ENCODE measurements at places on chromosomes 5 and 9.

- DNase-seq, result no peak
Measured at GRCh38 chr5:102545175-102545574, 46.4 kb upstream of the SLCO6A1 start.

GRCh38 chr5:41797662-41798061, 72.6 kb downstream of the OXCT1 start:
- no peak for DNase-seq

DNA sequence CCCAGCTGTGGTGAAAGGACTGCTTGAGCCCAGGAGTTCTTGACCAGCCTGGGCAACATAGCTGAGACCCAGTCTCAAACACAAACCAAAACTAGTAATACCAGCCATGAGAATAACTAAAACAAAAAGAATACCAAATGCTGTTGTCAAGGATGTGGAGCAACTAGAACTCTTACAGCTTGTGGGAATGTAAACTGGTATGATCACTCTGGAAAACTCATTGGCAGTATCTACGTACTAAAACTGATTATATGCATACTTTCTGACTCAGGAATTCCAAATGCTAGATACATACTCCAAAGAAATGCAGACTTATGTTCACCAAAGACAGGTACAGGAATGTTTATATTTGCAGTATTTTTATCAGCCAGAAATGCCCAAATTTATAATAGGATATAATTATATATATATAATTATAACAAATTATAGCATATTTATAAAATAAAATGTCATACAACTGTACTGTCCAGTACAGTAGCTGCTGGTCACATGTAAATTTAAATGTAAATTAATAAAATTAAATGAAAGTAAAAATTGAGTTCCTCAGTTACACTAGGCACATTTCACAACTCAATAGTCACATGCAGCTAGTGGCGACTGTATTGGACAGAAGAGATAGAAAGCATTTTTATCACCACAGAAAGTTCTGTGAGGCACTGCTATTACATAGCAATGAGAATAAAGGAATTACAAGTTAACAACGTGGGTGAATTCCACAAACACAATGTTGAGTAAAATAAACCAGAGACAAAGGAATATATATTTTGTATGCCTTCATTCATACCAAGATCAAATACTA, 118.5 kb downstream of the GNAQ start:
- DNase-seq, result no peak

GRCh38 chr9:137612741-137613142, 6.1 kb upstream of the EHMT1 start:
- DNase-seq, result no peak

DNA sequence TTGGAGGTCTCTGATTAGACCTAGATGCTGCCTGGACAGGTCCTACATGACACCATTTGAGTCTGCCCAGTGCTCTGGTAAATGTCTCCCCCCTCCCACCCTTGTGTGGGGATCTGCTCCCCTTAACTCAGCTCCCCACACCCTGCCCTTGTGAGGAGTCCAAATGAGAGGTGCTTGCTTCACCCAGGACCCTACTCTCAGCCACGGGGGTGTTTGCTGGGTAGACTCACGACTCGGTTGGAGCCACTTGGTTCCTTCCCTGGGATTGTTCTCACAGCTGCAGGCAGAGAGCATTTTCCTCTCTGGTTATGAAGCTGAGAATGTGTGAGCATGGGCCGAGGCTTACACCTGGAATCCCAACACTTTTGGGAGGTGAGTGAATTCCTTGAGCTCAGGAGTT, 204.7 kb downstream of the CDK5RAP2 start:
- no peak for DNase-seq

GRCh38 chr5:54844266-54844665, 141.1 kb downstream of the ESM1 start:
- no peak for DNase-seq

DNA sequence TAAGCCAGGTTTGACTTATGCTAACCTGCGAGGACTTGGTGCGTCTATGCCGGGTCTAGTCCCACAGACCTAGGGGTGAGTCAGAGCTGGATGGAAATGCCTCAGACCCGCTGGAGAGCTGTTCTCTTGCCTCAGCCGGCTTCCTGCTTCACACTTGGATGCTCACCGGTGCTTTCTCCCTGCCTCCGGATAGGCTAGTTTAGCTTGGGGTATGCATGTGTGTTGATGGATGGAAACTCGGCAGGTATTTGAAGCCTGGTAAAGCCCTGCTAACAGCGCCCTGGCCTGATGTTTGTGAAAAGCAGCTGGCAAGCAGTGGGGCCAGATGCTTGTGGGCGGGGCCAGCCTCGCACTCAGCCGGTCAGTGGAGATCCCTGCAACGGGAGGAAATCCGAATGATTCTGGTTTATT, 29.3 kb downstream of the PRRC2B start:
- DNase-seq, result peak; percentile 35

- no peak for DNase-seq
Measured at GRCh38 chr5:60257596-60258271, 364.2 kb upstream of the PDE4D start.

DNA sequence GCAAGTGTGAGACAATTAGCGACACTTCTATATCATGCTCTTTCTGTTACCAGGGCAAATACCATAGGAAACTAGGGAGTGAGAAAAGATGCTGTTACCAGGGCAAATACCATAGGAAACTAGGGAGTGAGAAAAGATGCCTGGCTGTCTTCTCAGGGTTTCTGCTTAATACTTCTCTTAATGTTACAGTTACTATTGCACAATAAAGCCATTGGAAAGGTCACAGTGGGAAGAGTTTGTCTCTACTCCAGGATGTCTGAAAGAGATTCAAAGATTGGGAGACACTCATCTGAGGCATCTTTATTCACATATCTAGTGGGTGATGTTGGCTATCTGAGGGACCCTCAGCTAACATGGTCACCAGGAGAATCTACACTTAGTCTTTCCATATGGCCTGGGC, 431.7 kb upstream of the POU5F2 start:
- no peak for DNase-seq

GRCh38 chr5:160382346-160382745, 11.9 kb upstream of the C1QTNF2 start:
- no peak for DNase-seq

GRCh38 chr9:83384214-83384613, 154.0 kb downstream of the FRMD3 start:
- no peak for DNase-seq

DNA sequence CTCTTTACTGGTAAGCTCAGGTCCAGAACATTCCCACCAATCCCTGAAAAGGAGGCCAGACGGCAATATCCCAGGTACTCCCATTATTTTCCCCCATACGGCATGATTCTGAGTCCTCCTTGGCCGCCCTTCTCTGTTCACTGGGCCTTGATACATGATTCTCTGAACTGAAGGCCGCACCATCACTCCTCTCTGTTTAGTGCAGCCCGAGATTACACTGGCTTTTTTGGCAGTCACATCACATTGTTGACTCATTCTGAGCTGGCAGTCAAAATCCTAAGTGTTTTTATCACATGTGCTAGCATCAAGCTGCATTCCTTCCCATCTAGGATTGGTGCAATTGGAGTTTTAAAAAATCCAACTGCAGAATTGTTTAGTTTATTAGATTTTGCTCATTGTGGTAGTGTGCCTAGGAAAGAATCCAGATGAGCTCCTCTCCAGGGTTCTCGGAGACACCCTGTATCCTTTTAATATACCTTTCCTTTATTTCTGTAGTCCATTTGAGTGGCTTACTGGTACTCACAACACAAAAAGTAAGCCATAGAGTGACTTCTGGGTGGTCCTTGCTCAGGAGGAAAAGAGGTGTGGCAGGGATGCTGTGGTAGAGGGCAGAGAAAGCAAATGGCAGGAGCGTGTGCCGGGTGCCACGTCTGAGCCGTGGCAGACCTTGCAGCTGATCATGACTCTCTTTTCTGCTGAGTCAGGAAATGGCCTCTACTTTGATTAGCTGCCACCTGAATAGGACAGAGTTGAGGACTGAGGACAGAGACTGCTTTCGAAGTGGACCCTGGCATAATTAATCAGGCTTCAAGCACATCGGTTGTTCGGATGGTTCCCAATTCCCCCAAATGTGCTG, 121.1 kb upstream of the IL12B start:
- DNase-seq, result peak; percentile 82

DNA sequence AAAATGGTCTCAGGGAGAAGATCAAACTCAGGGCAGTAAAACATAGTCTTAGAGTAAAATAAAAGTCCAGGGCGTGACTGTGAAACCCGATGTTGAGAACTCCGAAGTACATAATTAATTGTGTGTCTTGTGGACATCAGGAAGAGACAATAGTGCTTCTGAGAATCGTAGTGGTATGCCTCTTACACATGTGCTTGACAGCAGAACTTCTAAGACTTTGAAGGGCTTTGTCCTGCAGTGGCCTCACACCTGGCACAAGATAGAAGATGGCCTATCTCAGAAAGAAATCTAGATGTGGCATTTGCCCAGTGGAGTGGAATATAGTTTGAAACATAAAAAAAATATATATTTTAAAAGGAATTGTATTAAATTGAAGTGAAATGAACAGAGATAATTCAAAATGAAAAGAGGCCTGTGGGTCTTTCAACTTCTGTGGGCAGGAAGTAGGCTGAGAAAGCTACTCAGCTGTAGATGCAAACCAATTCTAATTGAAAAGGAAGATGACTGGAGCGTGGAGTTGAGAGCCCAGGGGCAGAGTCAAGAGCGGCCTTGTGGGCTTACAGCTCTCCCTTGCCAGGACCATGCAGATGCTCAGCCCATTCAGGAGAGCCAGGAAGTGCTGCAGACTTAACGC, 468.4 kb downstream of the KDM4C start:
- DNase-seq, result no peak

DNA sequence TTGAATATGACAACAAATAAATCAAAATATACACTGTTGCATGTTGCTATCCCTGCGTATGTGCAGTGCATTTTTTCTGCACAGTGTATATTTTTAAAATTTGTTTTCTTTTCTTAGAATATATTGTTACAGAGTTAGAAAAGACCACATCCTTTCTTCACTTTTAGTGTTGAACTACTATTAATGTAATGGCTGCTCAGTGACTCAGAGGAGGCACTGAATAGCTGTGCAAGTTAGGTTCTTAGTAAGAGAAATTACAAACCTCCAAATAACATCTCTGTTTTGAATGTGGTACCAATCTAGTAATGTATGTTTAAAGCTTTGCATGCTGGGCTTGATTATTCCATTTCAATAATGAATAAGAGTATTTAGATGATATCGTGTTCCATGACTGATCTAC, 208.9 kb upstream of the PRR16 start:
- DNase-seq, result no peak

Measured in AG09319 (cell line).